ENCODE measurements at places on chromosomes 7 and 10. TPM values are rescaled to one million over a fixed set of nuclear protein-coding genes. Genes with fewer than 3 reads are reported as not detected.

UTF1 gene
- not detected for total RNA-seq

SLC16A12 gene
- 0.58 TPM for total RNA-seq

FOXP2 gene
- total RNA-seq = not detected

TACC2 gene
- 76.2 TPM for total RNA-seq

MINDY4 gene
- 2.8 TPM for total RNA-seq

JAZF1 gene
- total RNA-seq = 6.0 TPM

STEAP2 gene
- total RNA-seq = 4.2 TPM

PSAP gene
- total RNA-seq = 880 TPM

ATRNL1 gene
- total RNA-seq = 0.14 TPM
